ENCODE measurements at places on chromosomes 7 and 10. TPM values are rescaled to one million over a fixed set of nuclear protein-coding genes. Genes with fewer than 3 reads are reported as not detected.

Gene PVRIG
- not detected for total RNA-seq

Gene OR9A2
- not detected for total RNA-seq

Gene RHEB
- total RNA-seq, result 74.9 TPM

Gene LARP4B
- total RNA-seq, result 28.5 TPM

Gene PPP1R9A
- total RNA-seq, result 1.7 TPM

Gene PPP1R17
- total RNA-seq, result not detected
